T-helper 22 cell (primary cell): ENCODE measurements at places on chromosomes 4 and X.

- DNase-seq: no peak
These were observed 15.3 kb downstream of the TKTL1 start for GRCh38 chrX:154310616-154311536.

GRCh38 chrX:85112293-85112692, 108.6 kb downstream of the APOOL start:
- no peak for DNase-seq

- DNase-seq: no peak
These were observed 197.1 kb downstream of the SPRY1 start for GRCh38 chr4:123593655-123594054.

- DNase-seq: no peak
These were observed 818.7 kb downstream of the PCDH7 start for GRCh38 chr4:31538877-31539276.

DNA sequence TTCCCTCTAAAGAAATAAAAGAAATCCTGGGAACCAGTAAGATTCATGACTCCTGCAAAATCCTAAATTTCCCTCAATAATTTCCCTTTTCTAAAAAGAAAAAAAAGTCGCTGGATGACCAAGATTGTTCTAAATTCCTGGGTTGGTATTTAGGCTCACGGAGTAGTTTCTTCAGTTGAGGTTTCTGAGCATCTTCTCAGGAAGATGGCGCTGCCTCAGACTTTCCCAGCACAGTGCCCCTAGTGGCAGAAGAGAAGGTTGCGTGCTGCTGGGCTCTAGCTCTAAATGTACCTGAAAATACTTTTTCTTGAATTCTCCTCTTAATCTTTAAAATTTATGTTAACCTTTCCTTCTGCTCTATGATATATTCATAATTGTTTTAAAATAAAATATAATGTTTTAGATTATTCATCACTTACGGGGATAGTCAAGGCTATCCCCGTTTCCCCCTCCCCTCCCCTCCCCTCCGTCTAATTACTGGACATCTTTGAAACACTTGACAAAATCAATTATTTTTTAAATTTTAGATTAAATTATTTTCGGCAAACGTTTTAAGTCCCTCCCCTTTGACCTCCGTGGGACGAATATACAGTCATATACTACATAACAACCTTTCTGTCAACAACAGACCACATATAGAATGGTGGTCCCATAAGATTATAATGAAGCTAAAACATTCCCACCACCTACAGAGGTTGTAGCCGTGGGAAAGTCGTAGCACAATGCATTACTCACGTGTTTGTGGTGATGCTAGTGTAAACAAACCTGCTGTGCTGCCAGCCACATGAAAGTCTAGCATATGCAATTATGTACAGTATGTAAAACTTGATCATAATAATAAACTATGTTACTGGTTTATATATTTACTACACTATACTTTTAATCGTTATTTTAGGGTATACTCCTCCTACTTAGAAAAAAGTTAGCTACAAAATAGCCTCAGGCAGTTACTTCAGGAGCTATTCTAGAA, 41.0 kb upstream of the GATB start:
- DNase-seq: peak; percentile 6

DNA sequence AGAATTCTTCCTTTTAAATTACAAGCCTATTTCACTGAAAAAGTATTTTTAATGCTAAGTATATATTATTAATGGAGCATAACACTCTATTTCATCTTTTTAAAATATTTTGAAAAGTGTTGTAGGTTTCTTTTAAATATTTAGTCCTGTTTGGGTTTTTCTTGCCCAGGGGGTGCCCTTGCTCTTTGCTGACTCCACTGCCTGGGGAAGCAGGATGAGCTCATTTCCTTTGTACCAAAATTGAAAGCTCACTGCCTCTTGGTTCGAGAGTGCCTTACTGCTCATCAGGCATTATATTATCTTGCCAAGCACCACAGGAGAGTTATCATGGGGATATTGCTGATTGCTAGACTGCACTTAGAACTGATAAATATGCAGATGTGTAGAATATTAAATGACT, 819.2 kb downstream of the PCDH18 start:
- no peak for DNase-seq

GRCh38 chr4:176277162-176277904, 8.3 kb upstream of the ASB5 start:
- DNase-seq: no peak

DNA sequence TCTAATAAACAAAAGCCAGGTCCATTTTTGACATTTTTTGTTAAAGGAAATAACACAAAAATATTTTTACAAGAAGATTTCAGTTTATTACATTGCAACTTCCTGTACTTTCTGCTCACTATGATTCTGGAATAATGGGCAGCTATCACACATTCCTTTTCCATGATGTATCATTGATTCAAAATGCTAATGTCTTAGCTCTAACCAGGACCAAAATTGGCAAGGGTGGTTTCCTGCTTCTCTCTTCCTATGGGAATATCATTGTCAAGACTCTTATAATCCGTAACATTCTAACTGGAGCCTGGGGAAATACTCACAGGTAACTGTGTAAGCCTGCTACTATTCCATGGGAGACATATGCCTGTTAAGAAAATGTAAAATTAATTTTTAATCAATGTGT, 218.6 kb downstream of the DCAF12L2 start:
- no peak for DNase-seq

GRCh38 chr4:136528131-136528530, 1004.2 kb downstream of the PCDH18 start:
- no peak for DNase-seq

DNA sequence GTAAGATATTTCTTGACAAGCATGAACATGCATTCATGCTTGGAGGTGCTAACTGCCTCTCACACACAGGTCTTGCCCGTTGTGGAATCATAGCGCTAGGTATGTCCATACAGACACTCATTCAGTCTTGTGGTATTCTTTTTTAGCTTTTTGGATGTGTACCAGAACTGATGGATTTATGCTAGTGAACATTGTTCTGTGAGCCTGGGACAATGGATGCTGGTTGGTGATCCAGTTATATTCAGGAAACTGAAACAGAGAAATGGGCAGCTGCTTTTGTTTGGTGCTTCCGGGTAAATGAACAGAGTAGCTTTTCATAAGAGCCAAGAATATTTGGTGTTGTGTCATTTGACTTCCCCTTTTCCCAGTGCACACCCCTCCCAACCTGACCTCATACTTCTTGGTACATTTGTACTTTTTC, 78.9 kb upstream of the SLC4A4 start:
- DNase-seq: no peak

DNA sequence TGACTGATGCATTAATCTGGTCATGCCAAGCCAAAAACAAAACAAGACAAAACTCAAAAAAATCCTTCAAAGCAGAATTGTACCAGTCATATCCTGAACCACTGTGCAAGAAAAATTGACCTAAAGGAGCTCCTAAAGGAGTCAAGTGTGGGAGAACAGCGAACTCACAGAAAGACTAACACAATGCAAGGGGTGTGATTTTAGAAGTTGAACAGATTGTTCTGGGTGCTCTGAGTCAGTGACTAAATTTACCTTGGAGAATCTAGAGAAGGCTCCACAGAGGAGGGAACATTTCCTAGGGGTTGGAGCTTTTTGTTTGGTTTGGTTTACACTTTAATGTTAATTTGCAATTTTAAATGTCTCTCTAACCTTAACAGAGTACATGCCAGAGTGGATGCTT, 48.9 kb upstream of the PHF8 start:
- no peak for DNase-seq

- DNase-seq: peak; percentile 64
These were observed at the start of gene TMEM131L for GRCh38 chr4:153466081-153466948. TSS of gene TMEM131L (plus strand) at chr4:153466360. CDS start at chr4:153466398, 38 bp downstream.

DNA sequence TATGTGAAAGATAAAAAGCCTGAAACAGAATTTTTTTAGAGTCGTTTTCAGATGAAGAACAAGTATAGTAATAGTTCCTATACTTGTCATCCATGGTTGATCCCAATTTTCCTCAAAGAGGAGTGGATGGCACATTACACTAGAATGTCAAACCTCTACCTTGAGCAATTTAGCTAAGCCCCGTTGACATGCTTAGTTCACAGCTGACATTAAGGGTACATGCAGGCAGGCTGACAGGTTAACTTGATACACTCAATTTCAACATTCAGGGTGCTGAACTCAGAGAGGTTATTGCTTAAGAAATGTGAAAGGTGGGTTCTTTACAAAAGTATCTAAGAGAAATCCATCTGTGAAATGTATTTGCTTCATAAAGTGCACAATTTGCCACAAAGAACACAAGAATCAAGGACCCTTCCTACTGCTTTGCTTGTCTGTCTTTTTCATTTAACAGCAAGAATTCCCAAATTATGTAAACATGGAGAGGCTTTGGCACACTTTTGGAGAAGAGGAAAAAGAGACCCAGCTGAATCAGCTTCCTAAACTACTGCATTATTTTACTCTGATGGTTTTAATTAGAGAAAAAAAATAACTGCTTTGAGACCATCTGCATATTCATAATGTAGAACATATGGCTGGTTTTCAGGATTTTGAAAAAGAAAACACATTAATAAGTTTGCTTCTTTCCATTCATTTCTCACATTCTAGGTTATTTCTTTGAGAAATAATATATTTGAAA, 122.5 kb upstream of the DDIT4L start:
- no peak for DNase-seq

DNA sequence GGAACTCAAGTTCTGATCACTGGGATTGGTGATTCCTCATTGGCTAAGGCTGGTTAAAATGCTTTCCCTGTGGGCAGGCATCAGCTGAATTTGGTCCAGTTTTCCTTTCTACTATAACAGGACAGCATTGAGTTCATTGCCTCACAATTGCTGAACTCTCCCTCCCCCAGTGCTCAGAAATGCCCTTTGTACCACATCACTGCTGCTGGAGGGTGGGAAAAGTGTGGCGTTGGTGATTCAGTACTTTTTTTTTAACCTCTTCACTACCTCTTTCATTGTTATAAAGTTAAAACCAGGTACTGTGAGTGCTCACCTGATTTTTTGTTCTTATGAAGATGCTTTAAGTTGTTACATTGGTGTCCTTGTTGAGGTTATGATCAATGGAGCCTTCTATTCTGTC, 69.3 kb upstream of the IL2 start:
- no peak for DNase-seq

DNA sequence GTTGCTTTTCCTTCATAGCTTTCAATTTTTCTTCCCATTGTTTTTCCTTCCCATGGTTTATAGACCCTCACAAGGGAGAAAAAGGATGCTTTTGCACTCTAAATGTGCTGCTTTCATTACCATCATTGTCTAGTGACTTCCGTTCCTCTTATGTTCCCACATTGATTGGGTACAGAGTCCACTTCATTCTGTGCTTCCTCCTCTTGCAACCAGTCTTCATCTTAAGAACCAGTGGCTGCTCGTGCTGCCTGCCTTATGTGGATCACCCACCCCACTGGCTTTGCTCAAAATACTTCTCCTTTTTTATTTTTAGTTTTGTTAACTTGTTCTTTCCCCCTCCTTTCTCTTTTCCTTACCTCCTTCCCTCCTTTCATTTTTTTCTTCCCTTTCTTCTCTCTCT, 76.5 kb upstream of the BOD1L1 start:
- DNase-seq: no peak

DNA sequence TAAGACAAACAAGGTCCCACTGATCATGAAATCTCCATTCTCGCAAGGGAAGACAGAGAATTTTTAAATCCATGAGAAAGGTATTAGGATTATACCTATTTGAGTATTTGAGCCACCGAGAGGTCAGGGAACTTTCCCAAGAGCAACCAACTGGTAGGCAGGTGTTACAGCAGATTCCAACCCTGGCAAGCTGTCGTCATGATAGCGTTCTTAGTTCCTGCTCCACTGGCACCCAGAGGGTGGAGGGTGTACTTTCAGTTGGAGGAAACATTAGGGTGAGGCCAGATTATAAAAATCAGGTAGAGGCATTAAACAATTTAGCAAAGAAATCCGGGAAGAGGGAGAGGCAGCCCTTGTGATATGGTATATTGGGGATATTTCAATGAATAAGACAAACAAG, 23.3 kb downstream of the COQ2 start:
- DNase-seq: no peak

DNA sequence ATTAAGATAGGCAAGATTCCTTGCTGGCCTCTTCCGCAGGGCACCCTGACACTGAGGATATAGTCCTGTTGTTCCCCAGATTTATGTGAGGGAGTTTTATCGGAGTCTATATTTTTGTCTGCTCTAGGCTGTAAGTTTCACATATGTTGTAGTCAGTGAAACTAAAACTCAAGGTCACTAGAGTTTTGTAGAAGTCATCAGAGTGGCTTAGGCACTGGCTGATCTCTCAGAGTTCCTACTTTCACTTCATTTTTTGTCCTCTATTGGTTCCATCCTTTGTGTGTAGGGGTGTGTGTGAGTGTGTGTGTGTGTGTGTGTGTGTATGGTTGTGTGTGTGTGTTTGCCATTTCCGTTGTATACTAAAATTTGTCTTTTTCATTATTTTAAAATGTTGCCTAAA, 577.5 kb downstream of the IQCM start:
- DNase-seq: no peak

DNA sequence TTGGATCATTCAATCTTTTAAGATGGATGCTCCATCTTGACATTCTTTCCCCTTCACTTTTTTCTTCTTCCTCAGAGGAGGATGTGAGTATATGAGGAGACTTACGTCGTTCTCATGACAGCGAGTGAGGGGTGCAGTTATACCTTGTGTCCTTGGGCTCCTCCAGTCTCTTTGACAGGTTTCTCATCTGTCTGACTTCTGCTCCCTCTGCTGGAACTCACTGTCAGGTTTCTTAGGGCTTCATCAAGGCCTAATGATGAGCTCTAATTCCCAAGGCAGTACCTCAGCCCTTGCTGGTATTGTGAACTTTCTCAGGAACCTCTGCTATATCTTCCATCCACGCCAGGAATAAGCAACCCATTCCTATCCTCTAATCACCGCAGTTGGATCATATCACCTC, 237.8 kb upstream of the ADGRL3 start:
- no peak for DNase-seq

DNA sequence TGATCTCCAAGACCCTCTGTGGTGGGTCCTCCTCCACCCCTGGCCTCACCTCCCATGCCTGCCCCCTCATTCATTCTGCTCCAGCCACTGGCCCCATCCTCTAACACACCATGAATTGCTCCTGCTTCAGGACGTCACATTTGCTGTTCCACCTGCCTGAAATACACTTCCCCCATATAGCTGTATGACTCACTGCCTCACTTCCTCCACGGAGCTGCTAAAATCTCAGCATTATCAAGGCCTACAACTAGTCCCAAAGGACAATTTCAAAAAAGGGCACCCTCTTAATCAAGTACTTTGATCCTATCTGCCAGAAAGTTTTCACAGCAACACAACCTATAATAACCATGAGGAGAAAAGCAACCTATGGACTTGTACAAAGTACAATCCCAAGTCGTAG, 43.6 kb upstream of the PHOX2B start:
- DNase-seq: no peak
